ENCODE measurements at places on chromosomes 13 and 19. TPM values are rescaled to one million over a fixed set of nuclear protein-coding genes. Genes with fewer than 3 reads are reported as not detected.

SOHLH2 gene
- 4.8 TPM for polyA plus RNA-seq

ZNF8 gene
- polyA plus RNA-seq = 11.4 TPM

HCN2 gene
- 0.32 TPM for polyA plus RNA-seq

DNA sequence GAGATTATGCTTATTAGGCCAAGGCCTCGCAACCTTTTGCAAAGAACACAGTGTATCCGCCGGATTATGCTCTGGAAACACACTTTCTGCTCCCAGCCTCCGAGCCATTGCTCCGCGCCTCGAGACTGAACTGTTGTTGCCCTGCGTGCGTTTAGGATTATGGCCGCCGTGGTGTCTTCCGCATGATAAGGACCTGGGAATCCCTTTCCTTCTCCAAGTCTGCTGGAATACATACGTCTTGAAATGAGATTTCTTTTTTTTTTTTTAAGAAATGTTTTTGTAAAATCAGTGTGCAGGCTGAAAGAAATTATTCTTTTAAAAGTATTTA is 89.8 kb upstream of the SOX1 start:
- DNase-seq = no peak

GRCh38 chr19:7215176-7215575 is 79.0 kb downstream of the INSR start:
- DNase-seq = no peak

DNA sequence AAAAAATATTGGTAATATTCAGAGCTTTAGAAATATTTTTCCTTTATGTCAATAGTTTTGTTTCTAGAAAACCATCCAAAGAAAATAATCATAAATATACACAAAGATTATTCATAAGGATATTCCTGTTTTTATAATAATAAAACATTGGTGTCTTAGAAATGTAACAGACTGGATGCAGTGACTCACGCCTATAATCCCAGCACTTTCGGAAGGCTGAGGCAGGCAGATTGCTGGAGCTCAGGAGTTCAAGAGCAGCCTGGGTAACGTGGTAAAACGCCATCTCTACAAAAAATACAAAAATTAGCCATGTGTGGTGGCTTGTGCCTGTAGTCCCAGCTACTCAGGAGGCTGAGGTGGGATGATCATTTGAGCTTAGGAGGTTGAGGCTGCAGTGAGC is 106.8 kb downstream of the DHRS12 start:
- no peak for DNase-seq

Measured in left kidney (tissue), 8 donors.